LHCN-M2 (cell line): ENCODE measurements at places on chromosomes 6 and 20.
A peak's percentile ranks its signal among the peaks of the same experiment; 100 is the strongest.

- no peak for DNase-seq
Measured at GRCh38 chr20:38520261-38520660, 47.6 kb downstream of the RALGAPB start.

DNA sequence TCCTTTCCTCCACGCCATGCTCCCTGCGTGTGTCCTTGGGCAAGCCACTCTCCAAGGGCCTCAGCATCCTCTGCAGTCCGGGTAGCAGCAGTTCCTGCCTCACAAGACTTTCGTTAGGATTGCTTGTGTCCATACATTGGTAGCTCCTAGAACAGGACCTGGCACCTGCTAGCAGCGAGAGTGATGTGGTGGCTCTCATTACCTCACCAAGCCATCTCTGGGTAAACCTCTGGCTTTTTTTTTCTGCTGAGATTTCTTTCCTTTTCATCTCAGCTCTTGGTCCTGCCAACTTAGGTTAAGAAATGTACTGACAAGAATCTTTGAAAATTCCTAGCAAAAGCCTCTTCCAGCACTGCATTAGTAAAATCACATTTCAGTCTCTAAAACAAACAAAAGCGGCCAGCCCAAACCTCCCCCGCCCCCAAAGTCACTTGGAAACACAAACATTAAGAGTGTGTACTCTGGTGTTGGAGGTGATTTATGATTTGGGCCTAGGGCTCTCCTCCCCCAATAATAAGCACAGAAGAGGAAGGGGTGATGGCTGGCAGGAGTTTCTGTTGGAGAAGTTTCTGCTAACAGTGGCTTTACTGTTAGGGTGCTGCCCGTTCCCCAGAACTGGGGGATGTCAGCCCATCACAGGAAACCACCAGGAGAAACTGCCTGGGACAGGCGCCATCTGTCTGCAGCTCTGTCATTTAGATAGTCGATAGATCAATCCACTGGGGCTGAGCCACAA, 199.2 kb downstream of the CD83 start:
- no peak for DNase-seq

DNA sequence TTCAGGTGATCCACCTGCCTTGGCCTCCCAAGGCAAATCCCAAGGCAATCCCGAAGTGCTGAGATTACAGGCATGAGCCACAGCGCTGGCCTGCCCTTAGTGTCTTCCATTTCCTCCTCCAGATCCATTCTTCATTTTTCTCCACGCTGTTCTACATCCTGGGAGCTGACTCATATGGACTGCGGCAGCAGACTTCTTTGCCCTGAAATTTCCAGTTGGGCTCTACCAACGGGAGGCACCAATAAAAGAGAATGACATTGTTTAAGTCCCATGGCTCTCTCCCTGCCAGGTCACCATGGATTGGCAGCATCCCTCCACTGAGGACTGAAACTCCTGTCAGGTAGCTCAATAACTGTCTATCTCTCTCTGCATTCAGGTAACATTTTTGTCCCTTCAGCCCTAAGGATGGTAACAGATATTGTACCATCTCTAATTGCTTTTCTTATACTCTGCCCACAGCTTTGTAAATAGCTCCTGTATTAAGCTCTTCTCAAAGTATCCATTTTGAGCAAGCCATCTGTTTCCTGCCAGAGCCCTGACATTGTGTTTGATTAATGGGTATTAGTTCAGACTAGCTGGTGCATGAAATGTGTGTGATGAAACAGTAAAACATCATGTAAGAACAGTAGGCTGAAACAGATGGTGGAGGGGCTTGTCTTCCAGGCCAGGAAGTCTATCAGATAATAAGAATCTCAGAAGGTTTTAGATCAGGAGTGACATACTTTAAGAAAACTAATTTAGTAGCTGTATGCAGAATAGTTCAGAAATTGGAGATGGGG, 3.6 kb downstream of the TBCC start:
- DNase-seq = peak; percentile 53

GRCh38 chr6:156437121-156437879, 339.9 kb upstream of the ARID1B start:
- no peak for DNase-seq

- no peak for DNase-seq
Measured at GRCh38 chr20:64271636-64272035, 16.1 kb downstream of the PCMTD2 start.

- DNase-seq = peak; percentile 41
Measured at GRCh38 chr20:9617940-9618339, 103.5 kb downstream of the LAMP5 start.

DNA sequence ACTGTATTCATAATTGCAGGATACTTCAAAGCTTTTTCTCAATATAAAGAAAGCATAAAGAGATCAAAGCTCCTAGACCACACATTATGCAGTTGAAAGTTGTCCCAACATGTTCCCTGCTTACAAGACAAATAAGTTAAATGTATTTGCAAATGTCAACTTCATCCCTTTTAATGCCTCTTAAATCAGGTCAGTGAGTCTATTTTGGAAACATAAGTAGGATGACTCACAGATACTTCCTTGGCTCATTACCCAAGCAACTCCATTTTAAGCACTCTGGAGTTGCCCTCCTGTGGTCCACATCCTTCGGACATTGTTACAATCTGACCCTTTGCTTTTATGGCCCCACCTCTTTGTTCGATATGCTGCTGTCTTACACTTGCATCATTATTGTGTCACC, 162.0 kb downstream of the FAXC start:
- DNase-seq = peak; percentile 2

DNA sequence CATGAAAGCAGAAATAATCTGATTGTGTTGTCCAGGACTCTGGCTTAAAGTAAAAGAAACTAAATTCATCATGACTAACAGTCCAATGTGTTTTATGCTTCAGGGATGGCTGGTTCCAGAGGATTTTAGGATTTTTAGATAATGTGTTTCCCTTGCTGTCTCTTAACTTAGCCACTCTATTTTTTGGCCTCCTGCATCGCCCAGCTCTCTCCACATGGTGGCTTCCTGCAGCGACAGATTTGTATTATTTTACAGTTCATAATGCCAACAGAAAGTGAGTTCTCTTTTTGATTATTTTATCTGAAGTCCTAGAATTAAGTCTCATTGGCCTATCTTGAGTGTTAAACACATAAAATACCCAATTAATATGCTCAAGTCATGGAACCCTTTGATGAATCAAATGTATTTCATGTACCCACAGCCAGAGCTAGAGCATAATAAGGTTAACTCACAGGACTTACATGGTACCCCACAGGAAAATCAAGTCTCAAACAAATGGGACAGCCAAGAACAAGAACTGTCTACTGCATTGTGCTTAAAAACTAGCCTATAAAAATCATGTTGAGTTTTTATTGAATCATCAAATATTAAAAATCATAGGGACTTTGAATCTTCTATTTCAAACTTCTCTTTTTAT, 582.5 kb downstream of the DOK5 start:
- no peak for DNase-seq

DNA sequence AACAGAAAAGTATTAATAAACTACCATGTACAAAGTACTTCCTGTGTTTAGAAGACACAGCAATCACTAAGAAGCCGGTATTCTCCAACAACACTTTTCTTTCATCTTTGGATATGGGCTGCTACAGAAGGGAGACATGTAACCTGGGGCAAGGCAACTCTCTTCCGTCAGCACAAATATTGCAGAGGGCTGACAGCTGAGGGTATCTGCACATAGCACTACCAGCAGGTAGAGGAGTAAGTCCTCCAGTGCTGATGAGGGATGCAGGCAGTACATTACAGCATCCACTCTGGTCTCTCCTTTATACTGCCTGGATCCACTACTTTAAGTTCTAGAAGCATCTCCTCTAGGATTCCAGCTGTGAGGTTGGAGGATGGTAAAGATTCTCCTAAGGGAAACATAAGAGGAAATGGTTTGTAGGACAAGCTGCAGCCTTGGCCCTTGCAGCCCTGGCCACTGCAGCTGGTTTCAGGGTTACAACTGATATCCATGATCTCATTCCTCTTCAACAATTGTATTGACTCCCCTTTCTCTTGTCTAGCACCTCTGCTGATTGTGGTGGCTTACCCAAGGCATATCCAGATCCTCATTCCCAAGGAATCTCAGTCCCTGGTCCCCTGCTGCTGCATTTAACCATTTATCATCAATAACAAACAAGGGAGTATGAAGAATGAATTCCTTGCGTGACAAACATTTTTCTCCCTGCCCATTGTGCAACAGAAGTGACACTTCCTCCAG, 110.7 kb upstream of the ADGRF1 start:
- no peak for DNase-seq
